Stimulated activated CD4-positive, alpha-beta T cell treated with anti-CD3 and anti-CD28 coated beads, Interleukin-1b, Interleukin-23, amount 100 ng/mL, for 1 hour (primary cell): ENCODE measurements at places on chromosomes 6 and 20.

- DNase-seq, result no peak
Observed at GRCh38 chr6:53148684-53149083, at the start of gene GCM1. Gene GCM1, minus strand, starts transcription at chr6:53148841. Its CDS starts 3,209 bp downstream, at chr6:53145632.

DNA sequence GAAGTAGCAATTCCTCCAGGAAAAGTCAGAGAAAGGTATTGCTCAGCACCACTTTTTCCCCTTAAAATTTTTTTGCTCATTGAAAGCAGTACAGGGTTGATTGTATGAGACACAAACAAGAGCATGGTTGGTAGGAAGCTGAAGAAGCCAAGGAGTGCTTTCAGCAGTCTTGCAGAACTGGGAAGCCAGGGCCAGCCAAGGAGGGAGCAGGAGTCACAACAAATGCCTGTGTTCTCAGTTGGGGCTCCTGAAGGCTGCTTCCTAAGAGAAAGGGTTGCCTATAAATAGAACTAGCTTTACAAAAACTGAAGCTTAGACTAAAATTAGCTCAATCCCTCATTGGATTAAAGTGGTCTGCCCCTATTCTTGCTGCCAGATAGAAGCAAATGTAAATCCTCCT is 3.3 kb upstream of the THEMIS start:
- no peak for DNase-seq

DNA sequence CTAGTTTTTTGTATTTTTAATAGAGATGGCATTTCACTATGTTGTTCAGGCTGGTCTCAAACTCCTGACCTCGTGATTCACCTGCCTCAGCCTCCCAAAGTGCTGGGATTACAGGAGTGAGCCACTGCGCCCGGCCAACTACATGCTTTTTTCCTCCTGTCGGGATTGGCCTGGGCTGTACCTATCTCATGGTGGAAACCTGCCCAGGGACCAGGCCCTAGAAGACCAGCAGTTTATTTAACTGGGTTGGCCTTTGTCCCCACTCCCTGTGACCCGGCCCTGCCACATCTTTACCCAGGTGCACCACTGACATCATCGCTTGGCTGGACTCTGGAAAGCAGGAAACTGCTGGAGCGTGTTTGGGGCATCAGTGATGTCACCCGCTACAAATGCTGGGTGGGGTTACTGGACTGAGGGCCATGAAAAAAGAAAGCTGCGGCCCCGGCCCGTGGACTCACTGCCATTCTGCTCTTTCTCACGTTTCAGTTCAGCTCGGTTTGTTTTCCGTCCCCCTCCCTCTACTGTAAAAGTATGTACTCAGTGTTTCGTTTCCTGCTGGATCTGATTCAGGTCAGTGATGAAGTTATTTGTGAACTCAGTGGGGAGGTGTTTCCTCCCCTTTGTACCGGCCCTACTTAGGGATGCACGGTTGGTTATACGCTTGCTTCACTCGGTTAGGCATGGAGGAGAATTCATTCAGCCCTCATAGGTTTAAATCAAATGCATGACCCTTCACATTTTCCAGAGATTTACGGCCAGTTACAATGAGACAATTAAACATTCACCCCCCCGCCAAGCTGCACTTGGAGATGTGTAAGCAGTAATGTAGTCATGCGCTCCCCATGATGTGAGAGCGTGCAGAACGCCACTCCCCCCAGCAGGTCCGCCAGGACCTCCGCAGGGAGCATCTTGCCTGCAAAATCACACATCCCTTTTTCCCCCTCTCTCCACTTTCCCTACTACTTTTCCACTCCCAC is 179.3 kb downstream of the MTHFD1L start:
- no peak for DNase-seq

DNA sequence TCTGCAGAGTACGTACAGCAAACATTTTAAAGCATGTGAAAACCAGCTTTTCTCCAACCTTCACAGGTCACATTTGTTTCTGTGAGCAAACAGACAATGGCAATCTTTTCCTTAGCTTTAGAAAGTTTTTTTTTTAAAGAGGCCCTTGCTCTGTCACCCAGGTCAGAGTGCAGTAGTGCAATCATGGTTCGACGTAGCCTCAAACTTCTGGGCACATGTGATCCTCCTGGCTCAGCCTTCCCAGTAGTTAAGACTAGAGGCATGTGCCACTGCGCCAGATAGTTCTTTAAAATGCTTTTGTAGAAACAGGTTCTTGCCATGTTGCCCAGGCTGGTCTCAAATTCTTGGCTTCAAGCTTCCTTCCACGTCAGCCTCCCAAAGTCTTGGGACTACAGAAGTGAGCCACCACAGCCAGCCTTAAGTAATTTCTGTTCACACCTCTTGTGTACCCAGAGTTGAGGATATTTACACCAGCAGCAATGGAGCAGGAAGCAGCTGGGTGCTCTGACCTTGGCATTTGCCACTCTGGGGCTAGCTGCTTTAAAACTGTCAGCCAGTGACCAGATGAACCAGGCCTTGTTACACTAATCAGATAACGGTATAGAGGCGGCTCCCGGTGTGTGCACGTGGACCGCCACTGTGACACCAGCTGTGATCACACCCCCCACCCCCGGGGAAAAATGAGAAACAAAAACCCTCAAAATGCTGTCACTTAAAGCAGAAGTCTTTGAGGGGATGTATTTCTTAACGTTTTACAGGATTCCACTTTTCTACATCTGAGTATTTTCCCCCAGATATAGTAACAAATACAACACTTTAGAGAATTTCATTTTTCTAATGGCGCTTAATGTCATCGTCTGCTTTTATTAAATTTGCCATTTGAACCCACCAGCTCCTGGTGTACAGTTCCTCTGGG is 71.3 kb downstream of the AKAP12 start:
- no peak for DNase-seq

GRCh38 chr20:9839626-9840025 is 750 bp upstream of the PAK5 start:
- no peak for DNase-seq

DNA sequence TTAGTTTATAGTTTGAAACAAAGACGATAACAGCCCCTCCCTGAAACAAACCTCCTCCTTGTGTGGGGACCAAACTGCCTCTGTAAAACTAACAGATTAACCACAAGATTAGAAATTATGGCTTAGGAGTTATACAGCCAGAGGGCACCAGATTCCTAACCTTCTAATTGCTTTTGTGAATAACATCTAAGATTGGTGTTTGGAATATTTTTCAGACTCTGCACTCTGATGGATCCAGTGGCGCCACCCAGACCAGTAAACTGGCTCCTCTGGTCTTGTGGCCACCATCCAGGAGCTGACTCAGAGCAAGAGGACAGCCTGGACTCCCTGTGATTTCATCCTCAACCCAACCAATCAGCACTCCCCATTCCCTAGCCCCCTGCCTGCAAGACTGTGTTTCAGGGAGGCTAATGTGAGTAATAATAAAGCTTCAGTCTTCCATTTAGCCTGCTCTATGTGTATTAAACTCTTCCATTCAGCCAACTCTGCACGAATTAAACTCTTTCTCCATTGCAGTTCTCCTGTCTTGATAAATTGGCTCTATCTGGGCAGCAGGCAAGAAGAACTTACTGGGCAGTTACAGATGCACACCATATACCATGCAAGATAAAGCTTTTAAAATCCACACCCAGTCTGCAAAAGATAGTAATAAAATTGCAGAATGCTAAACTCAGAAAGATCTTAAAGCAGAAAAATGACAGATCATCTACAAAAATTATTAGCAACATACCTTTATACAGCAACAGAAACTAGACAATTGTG is 58.5 kb upstream of the SLC22A16 start:
- DNase-seq, result no peak

- DNase-seq, result peak; percentile 74
Observed at GRCh38 chr20:1225783-1226654, at the start of gene RAD21L1. Gene RAD21L1, plus strand, starts transcription at chr20:1226044. Its CDS starts 2,410 bp downstream, at chr20:1228454.

DNA sequence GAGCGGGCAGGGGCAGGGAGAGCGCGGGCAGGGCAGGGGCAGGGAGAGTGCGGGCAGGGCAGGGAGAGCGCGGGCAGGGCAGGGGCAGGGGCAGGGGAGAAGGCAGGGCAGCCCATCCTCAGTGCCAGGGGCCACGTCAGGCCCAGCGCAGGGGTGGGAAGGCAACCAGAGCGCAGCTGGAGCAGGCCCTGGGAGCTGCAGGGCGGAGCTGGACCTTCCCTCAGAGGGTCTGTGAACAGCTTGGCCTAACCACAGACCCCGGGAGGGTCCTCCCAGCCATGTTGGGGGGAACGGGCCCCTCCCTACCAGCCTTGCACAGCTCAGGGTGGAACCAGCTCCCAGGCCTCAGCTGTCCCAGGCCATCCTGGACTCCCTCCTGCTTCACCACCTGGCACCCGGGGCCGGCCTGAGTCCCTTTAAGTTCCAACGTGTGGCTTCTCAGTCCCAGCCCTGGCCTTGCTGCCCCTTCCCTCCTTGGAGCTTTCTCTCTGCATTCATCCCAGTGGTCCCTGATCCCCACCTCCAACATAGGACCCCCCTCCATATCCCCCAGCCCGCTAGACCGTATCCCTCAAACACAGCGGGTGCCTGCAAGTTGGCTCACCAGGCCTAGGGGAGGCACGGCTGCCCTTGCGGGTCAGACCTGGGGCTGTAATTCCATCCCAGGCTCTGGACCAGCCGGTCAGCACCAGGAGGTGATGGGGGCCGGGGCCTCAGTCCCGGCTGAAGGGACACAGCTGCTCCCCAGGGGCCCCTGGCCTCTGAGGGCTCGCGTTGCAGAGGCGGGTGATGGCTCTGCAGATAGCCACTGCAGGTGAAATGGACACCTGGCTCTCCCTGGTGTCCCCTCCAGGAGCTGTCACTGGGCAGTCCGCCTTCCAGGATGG is 5.6 kb upstream of the ZBTB46 start:
- DNase-seq, result no peak

- DNase-seq, result no peak
Observed at GRCh38 chr6:108556866-108557493, 3.7 kb upstream of the FOXO3 start.

DNA sequence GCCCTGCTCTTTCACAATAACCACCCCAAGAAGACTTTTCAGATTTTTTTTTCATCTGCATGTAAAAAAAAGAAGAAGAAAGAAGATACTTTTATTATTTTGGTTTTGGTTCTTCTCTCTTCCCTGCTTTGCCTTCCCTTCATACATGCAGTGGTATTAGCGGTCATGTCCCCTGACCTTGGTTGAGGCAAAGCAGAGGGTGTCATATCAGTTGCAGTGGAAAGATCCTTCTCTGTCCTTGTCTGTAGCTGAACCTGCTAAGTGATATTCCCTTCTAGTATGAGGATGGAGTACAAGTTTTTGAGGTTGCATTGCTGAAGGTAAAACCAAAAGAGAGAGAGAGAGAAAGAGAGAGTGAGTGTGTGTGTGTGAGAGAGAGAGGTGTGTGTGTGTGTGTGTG is 345.7 kb downstream of the UTRN start:
- no peak for DNase-seq

GRCh38 chr20:9323622-9324021 is 190.8 kb upstream of the LAMP5 start:
- no peak for DNase-seq

- no peak for DNase-seq
Observed at GRCh38 chr6:43584892-43585570, 9.0 kb downstream of the POLH start.

DNA sequence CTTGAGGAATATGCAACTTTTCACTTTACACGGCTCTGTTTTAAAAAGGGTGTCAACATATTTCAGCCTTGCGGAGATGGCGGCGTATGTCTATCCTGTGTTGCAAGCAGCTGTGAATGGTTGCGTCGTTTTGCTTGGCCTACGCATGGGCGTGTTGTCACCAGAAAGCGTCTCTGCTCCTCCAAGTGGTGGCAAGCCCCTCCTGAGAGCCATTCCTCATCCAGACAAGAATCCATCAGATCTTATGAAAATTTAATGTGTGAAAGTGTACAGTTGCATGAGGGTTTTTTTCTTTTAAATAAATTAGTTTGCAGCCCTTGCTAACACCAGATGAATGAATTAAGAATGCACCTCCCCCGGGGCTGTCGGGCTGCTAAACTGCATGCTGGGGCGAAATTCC is 114.4 kb downstream of the PHACTR3 start:
- DNase-seq, result no peak

GRCh38 chr6:67971812-67972211 is 663.3 kb upstream of the ADGRB3 start:
- DNase-seq, result no peak

GRCh38 chr6:112800439-112800838 is 453.3 kb downstream of the RFPL4B start:
- no peak for DNase-seq
